ENCODE measurements at places on chromosomes 6 and 20.

DNA sequence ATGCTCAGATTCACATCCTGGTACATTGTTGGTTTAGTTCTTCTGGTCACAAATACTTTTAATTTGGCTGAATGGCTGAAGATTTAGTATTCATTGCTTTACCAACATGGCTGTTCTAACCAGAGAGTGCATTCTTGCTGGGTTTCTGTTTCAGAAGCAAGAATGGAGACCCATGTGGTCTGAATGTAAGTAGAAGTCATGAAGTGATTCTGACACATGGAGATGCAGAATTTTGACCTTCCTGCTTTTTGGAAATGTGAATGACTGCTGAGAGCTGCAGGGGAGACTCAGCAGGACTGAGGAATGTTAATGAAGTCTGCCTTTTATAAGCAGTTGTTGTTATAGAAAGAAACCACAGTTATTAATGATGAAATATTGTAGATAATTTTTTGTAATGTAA lies 576.1 kb upstream of the MARCKS start:
- DNase-seq = no peak

GRCh38 chr20:16475225-16475624 lies 98.0 kb downstream of the KIF16B start:
- DNase-seq = no peak

DNA sequence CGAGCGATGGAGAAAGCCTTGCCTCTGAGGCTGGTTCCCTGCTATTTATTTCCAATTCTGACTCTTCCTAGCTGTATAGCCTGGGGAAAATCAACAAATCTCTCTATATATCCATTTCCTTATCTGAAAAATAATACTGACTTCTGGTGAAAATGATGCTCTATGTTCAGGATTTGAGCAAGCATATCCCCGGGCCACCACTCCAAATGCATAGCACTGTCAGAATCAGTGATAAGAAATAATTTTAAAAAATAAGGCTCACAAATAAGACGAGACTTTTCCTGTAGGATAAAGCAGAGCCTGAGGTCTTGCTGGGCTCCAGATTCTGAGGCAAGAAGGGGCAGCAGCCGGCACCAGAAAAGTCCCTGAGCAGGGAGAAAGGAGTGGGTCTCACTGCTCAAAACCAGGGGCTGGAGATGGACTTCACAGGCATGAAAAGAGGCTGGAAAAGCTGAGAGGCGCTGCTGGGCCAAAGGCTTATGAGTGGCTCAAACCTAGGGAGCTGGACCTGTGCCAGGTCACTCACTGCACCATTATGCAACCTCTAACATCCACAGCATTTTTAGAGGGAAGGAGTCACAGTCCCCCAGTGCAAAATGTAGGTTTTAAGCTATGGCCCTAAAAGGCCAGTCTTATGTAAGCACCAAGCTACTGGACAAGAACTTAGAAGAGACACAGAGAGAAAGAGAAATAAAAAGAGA lies 48.1 kb upstream of the SLC17A4 start:
- no peak for DNase-seq

DNA sequence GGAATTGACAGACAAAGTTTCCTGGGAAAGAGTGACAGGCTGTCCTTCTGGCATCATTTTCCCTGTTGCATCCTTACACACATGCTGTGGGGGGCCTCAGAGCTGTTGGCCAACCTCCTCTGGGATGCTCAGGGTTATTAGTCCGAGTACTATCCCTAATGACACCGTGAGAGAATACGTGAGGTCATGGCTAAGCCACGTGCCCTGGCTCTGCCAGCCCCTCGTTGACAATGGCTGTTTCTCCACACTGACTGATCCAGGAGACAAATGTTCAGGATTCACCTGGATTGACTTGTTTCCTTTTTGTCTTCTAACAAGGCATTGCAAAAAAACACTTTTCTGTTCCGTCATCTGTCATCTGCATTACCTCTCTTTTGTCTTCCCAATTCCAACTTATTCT lies 604.6 kb downstream of the TFAP2A start:
- no peak for DNase-seq

GRCh38 chr20:17882065-17882833 lies 86.3 kb downstream of the SNX5 start:
- no peak for DNase-seq

DNA sequence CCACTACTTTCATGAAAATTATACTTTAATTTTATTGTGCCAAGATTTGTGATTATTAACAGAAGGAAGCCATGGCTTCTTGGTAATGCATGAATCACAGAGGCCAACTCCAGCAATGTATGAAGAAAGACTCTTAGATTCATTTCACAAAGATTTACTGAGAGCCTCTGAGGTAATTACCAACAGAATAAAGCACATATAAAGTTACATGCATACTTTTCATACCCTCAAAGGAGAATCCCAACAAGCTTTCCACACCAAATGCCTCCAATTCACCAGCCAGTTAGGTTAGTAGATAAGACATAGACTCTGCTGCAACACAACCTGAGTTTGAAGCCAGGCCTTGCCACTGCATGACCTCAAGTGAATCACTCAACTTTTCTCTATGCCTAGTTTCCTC lies 41.9 kb downstream of the HBS1L start:
- DNase-seq = no peak

DNA sequence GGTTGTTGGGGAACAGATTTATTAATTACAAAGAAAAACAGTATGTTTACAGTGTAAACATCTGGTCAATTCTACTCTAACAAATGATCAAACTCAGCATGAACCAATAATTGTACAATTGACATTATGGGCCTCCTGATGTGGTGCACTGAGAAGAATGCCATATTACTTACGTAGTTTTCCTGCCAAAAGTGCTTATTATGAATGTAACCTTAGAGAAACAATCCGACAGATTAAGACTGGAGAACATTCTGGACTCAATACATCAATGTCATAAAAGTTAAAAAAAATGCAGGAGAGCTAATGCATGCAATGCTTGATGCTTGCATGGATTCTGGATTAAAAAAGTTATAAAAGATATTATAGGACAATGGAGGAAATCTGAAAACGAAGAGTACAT lies 69.0 kb downstream of the LYRM4 start:
- DNase-seq = no peak

- DNase-seq = no peak
Measured at GRCh38 chr6:23977706-23978105, 148.3 kb upstream of the NRSN1 start.

DNA sequence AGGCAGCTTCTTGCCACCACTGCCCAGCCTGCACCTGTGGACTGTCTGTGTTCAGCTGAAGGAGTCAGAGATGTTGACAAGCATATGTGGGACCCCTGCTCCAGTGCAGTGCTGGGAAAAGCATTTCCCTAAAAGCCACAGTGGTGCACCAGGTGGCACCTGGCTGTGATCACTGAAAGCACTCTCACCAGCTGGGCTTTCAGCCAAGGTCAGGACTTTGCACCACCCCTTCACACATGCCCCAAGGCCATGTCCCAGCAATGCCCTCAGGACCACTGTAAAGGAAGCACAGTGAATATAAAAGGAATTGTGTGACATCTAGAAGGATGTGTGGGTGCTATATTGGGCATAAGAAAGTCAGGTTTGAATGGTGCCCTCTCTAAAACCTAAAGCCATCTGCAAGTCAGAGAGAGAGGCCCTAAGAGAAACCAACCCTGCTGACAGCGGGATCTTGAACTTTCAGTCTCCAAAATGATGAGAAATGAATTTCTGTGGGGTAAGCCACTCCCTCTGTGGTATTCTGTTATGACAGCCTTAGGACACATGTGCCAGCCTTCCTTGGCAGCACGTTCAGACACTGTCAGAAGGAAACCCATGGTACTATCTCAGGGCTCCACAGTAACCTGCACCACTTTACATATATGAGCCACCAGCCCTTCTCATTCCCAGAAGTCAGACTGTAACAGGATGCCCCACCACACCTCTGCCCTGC lies 30.7 kb downstream of the CBLN4 start:
- no peak for DNase-seq

DNA sequence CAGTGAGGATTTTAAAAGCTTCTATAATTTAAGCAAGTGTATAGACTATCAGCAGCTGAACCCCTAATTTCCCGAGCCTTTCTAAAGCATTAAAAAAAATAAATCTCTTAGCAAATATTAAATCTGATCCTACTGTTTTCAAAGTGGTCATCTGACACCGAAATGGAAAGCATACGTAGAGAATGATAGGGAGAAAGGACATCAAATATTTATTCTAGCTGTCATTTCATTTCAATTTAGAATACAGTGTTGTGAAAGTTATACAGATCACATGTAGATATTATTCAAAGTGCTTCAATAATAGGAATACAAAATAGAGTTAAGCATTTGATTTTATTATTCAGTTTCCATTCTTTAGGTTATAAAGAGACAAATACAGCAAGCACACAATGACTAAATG lies 61.9 kb upstream of the PKIB start:
- no peak for DNase-seq

DNA sequence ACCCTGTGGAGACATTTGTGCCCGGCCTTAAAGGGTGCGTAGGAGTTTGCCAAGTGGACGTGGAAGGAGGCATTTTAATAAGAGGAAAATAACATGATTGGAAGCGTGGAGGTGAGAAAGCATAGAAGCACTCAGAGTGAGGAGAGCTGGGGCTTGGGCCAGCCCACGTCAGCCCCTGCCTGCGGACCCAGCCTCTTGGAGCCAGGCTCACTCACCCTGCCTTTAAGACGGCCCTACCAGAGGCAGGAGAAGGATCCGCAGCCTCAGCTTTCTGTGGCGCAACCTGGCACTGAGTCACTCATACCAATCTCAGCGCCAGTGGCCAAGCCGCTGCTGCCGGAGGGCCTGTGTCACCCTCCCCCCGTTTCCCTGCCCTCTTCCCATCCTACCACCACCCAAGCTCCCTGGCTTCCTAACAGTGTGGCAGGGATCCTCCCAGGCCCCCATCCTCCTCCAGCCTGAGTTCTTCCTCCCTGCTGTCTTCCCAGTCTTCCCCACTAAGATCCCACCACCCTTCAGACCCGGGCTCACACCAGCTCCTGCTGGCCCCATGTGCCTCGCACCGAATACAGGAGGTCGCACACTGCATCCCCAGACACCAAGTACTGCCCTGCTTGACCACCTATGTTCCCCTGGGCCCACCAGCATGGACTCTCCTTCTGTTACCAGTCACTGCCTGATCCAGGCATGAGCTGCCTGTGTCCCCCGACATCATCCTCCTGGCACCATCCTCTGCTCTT lies 285.2 kb downstream of the UST start:
- no peak for DNase-seq
